Stimulated activated CD8-positive, alpha-beta memory T cell treated with anti-CD3 and anti-CD28 coated beads, Interleukin-4, amount 100 ng/mL, for 4 hours (primary cell): ENCODE measurements at places on chromosomes 6 and 20.

DNA sequence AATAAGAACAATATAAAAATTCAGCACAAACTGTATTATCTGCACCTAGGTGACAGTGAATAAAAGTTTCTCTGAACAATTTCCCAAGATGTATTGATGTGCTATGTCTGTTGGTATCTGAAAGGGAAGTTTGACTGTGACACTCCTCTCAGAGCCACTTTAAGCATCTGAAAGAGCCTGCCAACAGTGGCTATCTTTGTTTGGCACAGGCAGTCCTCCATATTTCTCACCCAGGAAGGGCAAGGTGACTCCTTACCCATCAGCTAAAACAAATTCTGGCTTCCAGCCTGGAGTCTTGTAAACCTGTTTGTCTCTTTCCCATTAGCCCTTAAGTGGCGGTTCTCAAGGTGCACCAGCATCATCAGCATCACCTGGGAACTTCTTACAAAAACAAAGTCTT is 122.4 kb upstream of the VGLL2 start:
- no peak for DNase-seq

DNA sequence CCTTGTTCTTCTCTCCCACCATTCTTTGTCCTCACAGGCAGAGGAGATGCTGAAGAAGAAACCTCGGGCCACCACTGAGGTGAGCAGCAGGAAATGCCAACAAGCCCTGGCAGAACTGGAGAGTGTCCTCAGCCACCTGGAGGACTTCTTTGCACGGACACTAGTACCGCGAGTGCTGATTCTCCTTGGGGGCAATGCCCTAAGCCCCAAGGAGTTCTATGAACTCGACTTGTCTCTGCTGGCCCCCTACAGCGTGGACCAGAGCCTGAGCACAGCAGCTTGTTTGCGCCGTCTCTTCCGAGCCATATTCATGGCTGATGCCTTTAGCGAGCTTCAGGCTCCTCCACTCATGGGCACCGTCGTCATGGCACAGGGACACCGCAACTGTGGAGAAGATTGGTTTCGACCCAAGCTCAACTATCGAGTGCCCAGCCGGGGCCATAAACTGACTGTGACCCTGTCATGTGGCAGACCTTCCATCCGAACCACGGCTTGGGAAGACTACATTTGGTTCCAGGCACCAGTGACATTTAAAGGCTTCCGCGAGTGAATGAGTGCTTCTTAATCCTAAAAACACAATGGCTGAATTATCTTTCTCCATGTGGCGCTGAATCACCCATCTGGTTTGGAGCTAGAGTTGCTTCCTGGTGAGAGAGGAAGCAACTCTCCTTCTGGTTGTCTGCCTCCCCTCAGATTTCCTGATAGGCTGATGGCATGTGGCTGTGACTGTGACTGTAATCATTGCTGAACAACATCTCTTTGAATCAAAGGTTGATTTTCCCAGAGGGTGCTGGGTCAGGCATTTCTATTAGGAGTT is 4.6 kb downstream of the MAD2L1BP start:
- DNase-seq = no peak

- DNase-seq = no peak
These were observed 21.9 kb downstream of the MEP1A start for GRCh38 chr6:46815130-46815529.

GRCh38 chr20:1375515-1375914 is 17.3 kb downstream of the FKBP1A start:
- no peak for DNase-seq

GRCh38 chr6:158799051-158799792 is 19.9 kb downstream of the EZR start:
- no peak for DNase-seq

DNA sequence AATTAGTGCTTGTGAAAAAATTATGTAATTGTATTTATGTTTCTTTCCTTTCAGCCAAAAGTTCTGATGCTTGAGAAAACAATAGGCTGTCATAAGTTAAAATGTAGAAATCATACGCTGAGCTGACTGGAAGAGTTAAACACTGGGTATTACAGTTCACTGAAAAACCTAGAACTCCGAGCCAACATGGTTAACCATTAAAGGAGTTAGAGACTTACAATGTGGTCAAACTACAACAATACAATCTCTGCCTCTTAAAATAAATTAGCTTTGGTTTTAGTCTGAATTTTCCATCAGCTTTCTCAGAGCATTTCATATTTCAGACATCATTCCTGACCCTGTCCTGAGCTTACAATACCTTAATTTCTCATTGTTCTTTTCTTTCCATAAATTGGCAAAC is 91.0 kb downstream of the COL12A1 start:
- DNase-seq = no peak

DNA sequence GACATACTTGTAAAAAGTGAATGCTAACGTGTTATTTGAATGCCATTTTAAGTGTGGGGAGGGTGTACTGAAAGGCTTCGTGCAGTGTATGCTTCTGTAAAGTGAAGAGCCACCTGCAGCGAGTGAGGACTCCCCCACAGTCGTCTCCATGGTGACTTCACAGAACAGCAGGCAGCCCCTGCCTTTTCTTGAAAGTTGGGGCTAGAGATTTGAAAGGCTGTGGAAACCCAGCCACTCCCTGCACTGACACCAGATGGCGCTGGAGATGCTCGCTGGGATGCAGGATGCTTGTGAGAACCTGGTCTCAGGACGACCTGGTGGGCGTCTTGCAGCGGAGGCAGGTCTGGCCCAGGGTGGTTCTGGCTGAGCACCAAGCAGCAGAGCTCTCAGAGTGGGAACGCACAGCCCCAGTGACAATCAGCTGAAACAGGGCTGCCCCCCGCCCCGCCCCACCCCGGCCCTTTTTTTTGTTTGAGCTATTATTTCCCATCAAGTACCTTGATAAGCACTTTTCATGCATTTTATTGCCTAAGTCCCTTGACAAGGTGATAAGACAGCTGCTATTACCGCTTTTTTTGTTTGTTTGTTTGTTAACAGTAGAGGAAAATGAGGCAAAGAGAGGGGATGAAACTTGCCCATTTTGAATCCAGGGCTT is 150.3 kb downstream of the SYCP2 start:
- no peak for DNase-seq

- no peak for DNase-seq
These were observed 43.4 kb upstream of the SPTLC3 start for GRCh38 chr20:12965212-12965869.

DNA sequence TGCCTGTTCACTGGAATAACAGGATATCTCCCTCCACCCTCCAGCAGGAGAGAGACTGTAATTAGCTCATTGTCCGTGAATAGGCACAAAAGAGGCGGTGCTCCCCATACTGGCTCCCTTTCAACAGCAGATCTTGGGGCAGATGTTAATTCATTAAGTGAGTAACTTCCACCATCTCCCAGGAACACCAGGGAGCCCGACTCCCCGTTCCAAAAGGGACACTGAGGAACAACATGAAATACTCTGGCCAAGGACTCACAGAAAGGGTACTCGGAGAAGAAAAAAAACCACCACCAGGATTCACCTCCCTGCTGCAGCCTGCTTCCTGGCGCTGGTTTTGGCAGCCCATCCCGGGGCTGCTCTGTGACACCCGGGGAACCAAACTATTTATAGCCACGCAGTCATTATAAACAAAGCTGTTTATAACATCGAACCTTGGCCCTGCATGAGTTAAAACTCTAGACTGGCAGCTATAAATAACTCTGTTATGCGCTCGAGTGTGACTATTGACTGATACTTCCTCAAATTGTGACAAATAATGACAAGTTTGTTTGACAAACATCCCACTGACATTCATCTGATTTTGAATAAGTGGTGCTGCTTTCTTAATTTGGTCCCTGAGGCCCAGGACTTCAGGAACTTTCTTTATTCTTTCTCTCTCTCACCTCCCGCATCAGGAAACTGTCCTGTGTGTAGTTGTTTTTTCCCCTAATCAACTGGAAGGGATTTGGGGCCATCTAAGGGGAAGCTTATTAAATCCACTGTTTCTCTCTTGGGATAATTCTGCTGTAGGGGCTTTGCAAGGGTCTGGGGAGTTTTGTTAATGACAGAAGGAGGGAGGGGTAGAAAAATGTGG is 521.6 kb downstream of the CD83 start:
- DNase-seq = no peak

- no peak for DNase-seq
These were observed at the start of gene COL19A1 for GRCh38 chr6:69866351-69866769. Gene COL19A1 (plus strand): TSS chr6:69866556. CDS start chr6:69879568, 13,012 bp downstream.

- DNase-seq = no peak
These were observed 375.8 kb downstream of the THBS2 start for GRCh38 chr6:168877821-168878282.

GRCh38 chr6:150874179-150874578 is 8.7 kb downstream of the MTHFD1L start:
- no peak for DNase-seq

DNA sequence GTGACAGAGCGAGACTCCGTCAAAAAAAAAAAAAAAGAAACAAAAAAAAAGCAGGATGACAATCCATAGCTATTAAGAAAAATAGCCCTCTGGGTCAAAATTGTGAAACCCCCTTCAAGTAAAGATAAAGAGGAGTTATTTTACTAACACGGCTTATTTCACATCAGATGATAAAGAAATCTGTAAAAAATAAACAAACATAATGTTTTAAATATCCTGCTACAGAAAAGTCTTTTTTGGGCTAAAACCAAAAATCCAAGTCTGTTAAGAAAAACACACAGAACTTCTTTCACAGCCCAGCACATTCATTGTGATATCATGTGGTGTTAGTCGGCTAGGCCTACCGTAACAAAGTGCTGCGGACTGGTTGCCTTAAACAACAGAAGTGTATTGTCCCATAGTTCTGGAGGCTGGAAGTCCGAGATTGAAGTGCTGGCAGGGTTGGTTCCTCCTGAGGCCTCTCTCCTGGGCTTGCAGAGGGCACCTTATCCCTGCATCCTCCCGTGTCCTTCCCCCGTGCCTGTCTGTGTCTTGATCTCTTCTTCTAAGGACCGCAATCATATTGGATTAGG is 239.2 kb upstream of the TAB2 start:
- no peak for DNase-seq

DNA sequence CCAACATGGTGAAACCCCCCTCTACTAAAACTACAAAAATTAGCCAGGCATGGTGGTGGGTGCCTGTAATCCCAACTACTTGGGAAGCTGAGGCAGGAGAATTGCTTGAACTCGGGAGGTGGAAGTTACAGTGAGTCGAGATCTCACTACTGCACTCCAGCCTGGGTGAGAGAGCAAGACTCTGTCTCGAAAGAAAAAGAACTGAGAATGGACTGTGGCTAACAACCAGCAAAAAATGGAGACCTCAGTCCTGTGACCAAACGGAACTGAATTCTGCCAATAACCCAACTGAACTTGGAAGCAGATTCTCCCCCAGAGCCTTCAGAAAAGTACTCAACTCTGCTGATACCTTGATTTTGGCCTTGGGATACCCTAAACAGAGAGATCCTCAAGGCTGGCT is 604.5 kb downstream of the DOK5 start:
- DNase-seq = no peak

- DNase-seq = no peak
These were observed 75.1 kb downstream of the COL12A1 start for GRCh38 chr6:75130784-75131183.

DNA sequence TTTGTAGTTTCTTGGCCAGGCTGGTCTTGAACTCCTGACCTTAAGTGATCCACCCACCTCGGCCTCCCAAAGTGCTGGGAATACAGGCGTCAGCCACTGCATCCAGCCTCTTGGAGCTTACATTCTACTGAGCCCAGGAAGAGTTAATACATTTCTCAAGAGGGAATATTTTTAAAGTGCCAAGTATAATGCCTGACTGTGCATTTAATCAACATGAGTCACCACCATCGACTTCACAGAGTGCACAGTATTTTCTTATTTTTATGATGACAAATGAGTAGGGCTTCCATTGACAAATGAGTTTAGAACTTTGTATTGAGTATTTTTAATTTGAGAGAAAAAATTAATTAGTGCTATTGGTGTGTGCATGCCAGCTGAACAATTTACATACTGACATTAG is 72.2 kb downstream of the SASH1 start:
- DNase-seq = no peak

- no peak for DNase-seq
These were observed 3.5 kb downstream of the GATA5 start for GRCh38 chr20:62472138-62472940.

- no peak for DNase-seq
These were observed 166.5 kb downstream of the TFAP2A start for GRCh38 chr6:10248378-10248843.

DNA sequence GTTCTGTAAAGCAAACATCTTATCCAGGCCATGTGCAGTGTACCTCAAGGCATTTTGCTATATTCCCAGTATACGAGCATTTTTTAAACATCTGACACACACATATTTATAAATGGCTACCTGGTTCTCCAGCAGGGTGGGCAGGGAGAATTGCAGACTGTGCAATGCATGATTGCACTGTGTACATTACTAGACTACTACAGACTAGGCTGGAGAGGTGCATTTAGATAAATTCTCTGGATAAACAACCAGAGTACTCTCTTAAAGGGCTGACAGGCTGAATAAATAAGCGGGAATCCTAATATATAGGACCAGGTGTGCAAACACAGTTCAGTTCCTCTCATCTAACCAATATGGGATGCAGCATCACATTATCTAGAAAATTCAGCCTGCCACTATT is 428.3 kb upstream of the ARID1B start:
- no peak for DNase-seq

GRCh38 chr6:121971931-121972335 is 427.5 kb upstream of the HSF2 start:
- no peak for DNase-seq

DNA sequence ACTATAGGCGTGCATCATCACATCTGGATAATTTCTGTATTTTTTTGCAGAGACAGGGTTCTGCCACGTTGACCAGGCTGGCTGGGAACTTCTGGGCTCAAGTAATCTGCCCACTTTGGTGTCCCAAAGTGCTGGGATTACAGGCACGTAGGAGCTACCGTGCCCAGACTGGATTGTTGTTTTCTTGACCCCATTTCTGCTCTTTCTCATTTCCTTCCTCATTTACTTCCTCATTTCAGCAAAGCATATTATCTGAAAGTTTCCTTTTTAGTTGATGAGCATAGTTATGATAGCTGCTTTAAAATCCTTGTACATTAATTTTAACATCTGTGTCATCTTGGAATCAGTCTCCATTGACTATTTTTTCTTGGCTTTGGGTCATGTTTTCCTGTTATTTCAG is 301.0 kb upstream of the RUNX2 start:
- no peak for DNase-seq

DNA sequence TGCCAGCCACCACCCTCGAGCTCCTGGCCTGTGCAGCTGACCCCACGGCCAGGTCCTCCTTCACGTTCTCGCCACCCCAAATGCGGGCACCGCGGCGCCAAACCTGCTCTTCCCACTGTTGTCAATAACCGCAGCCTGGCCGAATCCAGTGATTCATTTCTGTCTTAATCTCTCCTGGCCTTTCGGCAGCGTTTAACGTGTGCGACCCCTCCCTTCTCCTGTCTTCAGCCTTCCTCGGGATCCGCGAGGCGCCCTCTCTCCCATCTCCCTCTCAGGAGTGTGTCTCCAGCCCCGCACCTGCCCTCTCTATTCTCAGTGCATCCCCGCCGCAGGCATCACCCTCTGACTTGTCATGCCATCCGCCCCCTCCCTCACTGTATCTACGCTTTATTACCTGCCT is 91.4 kb downstream of the THBS2 start:
- DNase-seq = no peak

- DNase-seq = no peak
These were observed 565 bp downstream of the QKI start for GRCh38 chr6:163414946-163415619.

GRCh38 chr20:1854246-1854645 is 41.0 kb upstream of the SIRPA start:
- no peak for DNase-seq

- DNase-seq = no peak
These were observed 185.2 kb downstream of the FARS2 start for GRCh38 chr6:5446362-5447075.

GRCh38 chr6:15359335-15359862 is 113.5 kb downstream of the JARID2 start:
- no peak for DNase-seq

- DNase-seq = no peak
These were observed 9.6 kb upstream of the KCNQ2 start for GRCh38 chr20:63482021-63482587.
